Upper lobe of right lung (tissue), 1 donor: ENCODE measurements at places on chromosomes 2 and 18. TPM values are rescaled to one million over a fixed set of nuclear protein-coding genes. Genes with fewer than 3 reads are reported as not detected.

PLB1 gene
- total RNA-seq = 4.2 TPM

REG3G gene
- total RNA-seq = not detected

- no peak overlapping the region for H3K4me3 ChIP-seq
- DNase-seq = peak; percentile 26
- no peak overlapping the region for H3K27ac ChIP-seq
- H3K27me3 ChIP-seq = no peaks in the 10 kb centered on the region
- no peaks in the 10 kb centered on the region for H3K36me3 ChIP-seq
- peaks cover 14% of the 10 kb centered on the region for H3K4me1 ChIP-seq
These were observed 21.0 kb downstream of the MAL start for GRCh38 chr2:95046371-95047112.

GRCh38 chr18:31268985-31269406, 49.0 kb upstream of the DSG1 start:
- H3K27me3 ChIP-seq = no peaks in the 10 kb centered on the region
- no peak for DNase-seq
- H3K4me3 ChIP-seq = no peak overlapping the region
- no peaks in the 10 kb centered on the region for H3K4me1 ChIP-seq
- no peak overlapping the region for H3K27ac ChIP-seq
- H3K36me3 ChIP-seq = no peaks in the 10 kb centered on the region

GRCh38 chr2:63856303-63856603, 14.6 kb downstream of the UGP2 start:
- peaks cover 45% of the 10 kb centered on the region for H3K36me3 ChIP-seq
- peak overlapping the region; percentile 60 for H3K27ac ChIP-seq
- H3K4me1 ChIP-seq = peaks cover 25% of the 10 kb centered on the region

DNA sequence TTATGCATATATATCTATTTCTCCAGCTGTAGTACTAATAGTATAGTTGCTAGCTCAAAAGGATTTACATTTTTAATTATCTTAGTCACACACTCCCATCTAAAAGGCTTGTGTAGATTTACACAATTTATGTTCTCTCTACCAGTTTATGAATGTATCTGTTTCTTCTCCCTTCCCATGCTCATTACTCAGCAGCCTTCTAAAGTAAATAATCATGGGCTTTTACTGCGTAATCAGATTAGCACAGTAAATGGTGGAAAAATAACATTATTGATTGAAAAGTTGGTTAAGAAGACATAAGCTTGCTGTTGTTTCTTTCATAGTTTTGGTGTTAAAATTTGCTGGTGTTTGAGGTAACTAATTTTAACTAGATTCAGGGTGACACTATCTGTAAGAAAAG, 81.8 kb downstream of the PTPN4 start:
- DNase-seq = no peak
- no peaks in the 10 kb centered on the region for H3K36me3 ChIP-seq
- H3K4me3 ChIP-seq = no peak overlapping the region
- no peak overlapping the region for H3K27ac ChIP-seq

- no peaks in the 10 kb centered on the region for H3K36me3 ChIP-seq
- no peak overlapping the region for H3K27ac ChIP-seq
- no peaks in the 10 kb centered on the region for H3K4me1 ChIP-seq
These were observed 119.9 kb upstream of the CAB39 start for GRCh38 chr2:230592775-230593174.
